ENCODE measurements at places on chromosomes 11 and 22. TPM values are rescaled to one million over a fixed set of nuclear protein-coding genes. Genes with fewer than 3 reads are reported as not detected.

DNA sequence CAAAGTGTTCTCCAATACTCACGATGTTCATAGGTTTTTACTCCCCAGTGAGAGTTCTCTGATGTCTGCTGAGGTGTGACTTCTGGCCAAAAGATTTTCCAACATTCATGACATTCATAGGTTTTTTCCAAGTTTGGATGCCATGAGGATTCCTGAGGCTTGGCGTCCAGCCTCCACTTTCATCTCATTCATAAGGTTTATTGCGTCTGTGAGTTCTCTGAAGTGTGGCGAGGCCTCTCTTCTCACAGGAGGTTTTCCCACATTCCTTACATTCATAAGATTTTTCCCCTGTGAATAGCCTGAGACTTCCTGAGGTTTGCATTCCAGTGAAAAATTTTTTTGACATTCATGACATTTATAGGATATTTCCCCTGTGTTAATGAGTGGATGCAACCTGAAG lies 1014.1 kb downstream of the LRRC4C start:
- no peaks in the 10 kb centered on the region for H3K27me3 ChIP-seq
- H3K4me3 ChIP-seq, result no peak overlapping the region
- no peak for DNase-seq
- H3K27ac ChIP-seq, result no peak overlapping the region
- H3K36me3 ChIP-seq, result no peaks in the 10 kb centered on the region

DNA sequence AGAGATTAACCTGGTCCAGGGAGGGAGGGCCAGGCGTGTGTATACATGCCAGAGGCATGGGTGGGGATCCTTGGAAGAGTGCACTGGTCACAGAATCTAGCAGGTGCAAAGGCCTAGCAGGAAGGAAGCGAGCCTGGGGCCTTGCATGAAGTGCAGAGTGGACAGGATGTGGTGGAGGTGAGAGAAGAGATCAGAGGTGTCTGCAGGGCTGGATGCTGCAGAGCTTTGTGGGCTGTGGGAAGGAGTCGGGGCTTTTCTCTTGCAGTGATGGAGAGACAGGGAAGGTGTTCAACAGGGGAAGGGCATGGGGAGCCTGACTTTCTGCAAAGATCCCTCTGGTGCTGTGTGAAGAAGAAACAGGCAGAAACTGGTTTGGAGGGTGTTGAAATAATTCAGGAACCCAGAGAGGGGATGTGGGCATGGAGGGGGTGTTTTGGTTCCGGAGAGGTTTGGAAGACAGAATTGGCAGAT lies 2.5 kb upstream of the TPST2 start:
- peaks cover 24% of the 10 kb centered on the region for H3K4me1 ChIP-seq
- DNase-seq, result no peak
- H3K27me3 ChIP-seq, result no peaks in the 10 kb centered on the region
- no peak overlapping the region for H3K27ac ChIP-seq
- H3K4me3 ChIP-seq, result no peak overlapping the region

GRCh38 chr11:2263071-2263565 lies 7.3 kb downstream of the ASCL2 start:
- no peaks in the 10 kb centered on the region for H3K36me3 ChIP-seq
- DNase-seq, result no peak
- H3K27me3 ChIP-seq, result no peaks in the 10 kb centered on the region
- no peak overlapping the region for H3K4me3 ChIP-seq
- no peak overlapping the region for H3K27ac ChIP-seq

The NXF1 gene
- 161 TPM for total RNA-seq

The CNIH2 gene
- 2.0 TPM for total RNA-seq

DNA sequence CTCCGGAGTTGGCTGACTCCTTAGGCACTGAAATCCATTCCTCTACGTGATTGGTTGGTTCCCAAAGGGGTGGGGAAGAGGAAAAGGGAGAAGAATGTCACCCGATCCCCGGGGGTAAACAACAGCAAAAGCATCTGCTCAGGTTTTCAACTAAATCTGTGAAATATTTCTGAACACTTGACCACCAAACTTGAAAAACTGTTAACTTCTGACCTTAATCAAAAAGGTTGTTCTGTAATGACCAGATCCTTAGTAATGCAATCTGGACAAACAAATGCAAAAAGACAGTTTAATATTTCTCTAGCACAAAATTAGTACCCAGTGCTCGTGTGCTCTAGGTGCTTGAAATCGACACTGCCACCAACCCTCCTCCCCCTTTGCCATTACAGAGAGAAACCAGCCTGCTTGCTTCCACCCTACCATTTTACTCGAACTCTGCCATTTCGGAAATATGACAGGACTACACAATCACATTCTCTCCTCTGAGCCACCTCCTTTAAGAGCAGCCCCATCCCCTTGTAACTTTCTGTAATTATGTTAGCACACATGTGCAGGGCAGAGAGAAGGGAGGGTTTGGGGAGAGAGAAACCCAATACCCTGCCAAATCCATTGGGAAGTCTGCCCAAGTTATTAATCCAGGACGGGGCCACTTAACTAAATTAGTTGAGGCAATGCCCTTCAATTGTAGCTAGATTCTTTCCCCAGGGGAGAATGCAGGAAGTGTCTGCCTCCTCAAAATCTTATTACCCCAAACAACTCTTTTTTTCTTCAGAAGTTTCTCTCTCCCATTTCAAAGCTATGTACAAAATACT lies 113.8 kb downstream of the RBFOX2 start:
- DNase-seq, result no peak
- H3K27me3 ChIP-seq, result no peaks in the 10 kb centered on the region
- H3K4me1 ChIP-seq, result peaks cover 5% of the 10 kb centered on the region
- no peak overlapping the region for H3K27ac ChIP-seq

The FAM111B gene
- total RNA-seq, result 148 TPM

- peaks cover 50% of the 10 kb centered on the region for H3K27me3 ChIP-seq
- peak; percentile 76 for DNase-seq
- H3K27ac ChIP-seq, result no peak overlapping the region
- H3K4me3 ChIP-seq, result no peak overlapping the region
Observed at GRCh38 chr11:124920870-124921609, 2.0 kb downstream of the HEPN1 start.

The FTH1 gene
- 1,265 TPM for total RNA-seq

GRCh38 chr11:2558397-2558796 lies 113.6 kb downstream of the KCNQ1 start:
- no peak overlapping the region for H3K27ac ChIP-seq
- H3K27me3 ChIP-seq, result no peaks in the 10 kb centered on the region
- no peaks in the 10 kb centered on the region for H3K36me3 ChIP-seq
- DNase-seq, result no peak

- H3K4me1 ChIP-seq, result peaks cover 8% of the 10 kb centered on the region
- DNase-seq, result no peak
Observed at GRCh38 chr11:86800960-86801272, 574 bp downstream of the PRSS23 start.

The ZC3H12C gene
- 0.10 TPM for total RNA-seq

GRCh38 chr22:31148953-31149627 lies 8.8 kb upstream of the PLA2G3 start:
- peak; percentile 57 for DNase-seq
- no peak overlapping the region for H3K27ac ChIP-seq
- H3K4me3 ChIP-seq, result no peak overlapping the region
- H3K27me3 ChIP-seq, result no peaks in the 10 kb centered on the region

- H3K27ac ChIP-seq, result no peak overlapping the region
- peak; percentile 92 for DNase-seq
- H3K4me3 ChIP-seq, result no peak overlapping the region
- no peaks in the 10 kb centered on the region for H3K36me3 ChIP-seq
- peaks cover 27% of the 10 kb centered on the region for H3K4me1 ChIP-seq
- H3K27me3 ChIP-seq, result no peaks in the 10 kb centered on the region
Observed at GRCh38 chr22:24503137-24503842, 8.2 kb downstream of the UPB1 start.
